ENCODE measurements at places on chromosomes 7 and 10. TPM values are rescaled to one million over a fixed set of nuclear protein-coding genes. Genes with fewer than 3 reads are reported as not detected.

C10orf67 gene
- 0.76 TPM for polyA plus RNA-seq

GPER1 gene
- 6.7 TPM for polyA plus RNA-seq

TDRD1 gene
- polyA plus RNA-seq, result not detected

TFR2 gene
- polyA plus RNA-seq, result 0.79 TPM

COL28A1 gene
- polyA plus RNA-seq, result not detected

KLF14 gene
- polyA plus RNA-seq, result 0.25 TPM

ITIH2 gene
- polyA plus RNA-seq, result not detected

BLOC1S2 gene
- 90.8 TPM for polyA plus RNA-seq

LGI1 gene
- not detected for polyA plus RNA-seq

FAM170B gene
- not detected for polyA plus RNA-seq

UNCX gene
- polyA plus RNA-seq, result not detected

PILRA gene
- polyA plus RNA-seq, result 1.7 TPM

DGKB gene
- 0.43 TPM for polyA plus RNA-seq

AMZ1 gene
- 5.9 TPM for polyA plus RNA-seq

RBM48 gene
- polyA plus RNA-seq, result 12.9 TPM

H2AZ2 gene
- polyA plus RNA-seq, result 166 TPM

ZNF107 gene
- 2.5 TPM for polyA plus RNA-seq

AOAH gene
- polyA plus RNA-seq, result not detected

HMX2 gene
- not detected for polyA plus RNA-seq

ZCCHC24 gene
- 29.3 TPM for polyA plus RNA-seq

DNAH11 gene
- polyA plus RNA-seq, result 1.3 TPM

PARP12 gene
- polyA plus RNA-seq, result 4.9 TPM

CALY gene
- polyA plus RNA-seq, result not detected

STAMBPL1 gene
- polyA plus RNA-seq, result 13.3 TPM

SEMA4G gene
- polyA plus RNA-seq, result 0.44 TPM

PRPF18 gene
- polyA plus RNA-seq, result 21.8 TPM

USP6NL gene
- 4.8 TPM for polyA plus RNA-seq

ZNF853 gene
- polyA plus RNA-seq, result not detected

RBP4 gene
- 0.90 TPM for polyA plus RNA-seq

CDC14C gene
- polyA plus RNA-seq, result not detected

Measured in GM23248 (cell line).